Frontal cortex (tissue), 4 donors: ENCODE measurements at places on chromosomes 5 and 9.

- DNase-seq = no peak
Measured at GRCh38 chr5:104564530-104564929, 1001.9 kb upstream of the NUDT12 start.

GRCh38 chr9:124873664-124874063 is 11.7 kb downstream of the ARPC5L start:
- no peak for DNase-seq

GRCh38 chr9:107105784-107106183 is 177.3 kb upstream of the RAD23B start:
- no peak for DNase-seq

DNA sequence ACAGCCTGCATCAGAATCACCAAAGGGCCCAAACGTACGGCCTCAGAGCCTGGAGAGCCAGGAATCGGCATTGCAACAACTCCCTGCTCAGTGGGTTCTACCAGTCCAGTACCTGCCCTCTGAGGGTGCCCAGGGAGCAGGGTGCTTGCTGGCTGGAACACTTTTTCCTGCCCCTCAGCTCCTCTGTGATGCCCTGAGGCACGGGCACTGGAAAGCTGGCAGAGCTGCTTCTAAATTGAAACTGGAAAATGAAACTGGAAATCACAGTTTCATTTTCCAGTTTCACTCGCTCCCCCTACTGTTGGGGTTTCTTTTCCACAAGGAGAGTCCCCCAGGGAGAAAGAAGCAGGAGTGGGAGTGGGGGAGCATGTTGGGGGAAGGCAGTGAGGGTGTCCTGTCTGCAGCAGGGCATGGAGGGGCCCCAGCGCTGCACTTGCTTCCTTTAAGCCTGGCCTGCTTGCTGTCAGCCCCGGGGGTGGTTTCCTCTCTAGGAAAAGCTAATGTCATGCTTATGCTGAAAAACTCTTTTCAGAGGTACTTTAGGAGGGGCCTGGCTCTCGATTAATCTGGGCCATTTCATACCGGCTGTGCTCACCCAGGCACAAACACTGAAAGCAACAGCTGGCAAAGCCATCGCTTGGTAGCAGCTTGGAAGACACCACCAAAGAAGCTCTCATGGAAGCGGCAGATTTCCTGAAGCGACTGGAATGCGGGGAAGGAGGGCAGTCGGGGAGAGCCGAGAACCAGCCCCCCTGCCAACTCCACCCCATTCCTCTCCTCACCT is 26.2 kb downstream of the IRF1 start:
- no peak for DNase-seq

DNA sequence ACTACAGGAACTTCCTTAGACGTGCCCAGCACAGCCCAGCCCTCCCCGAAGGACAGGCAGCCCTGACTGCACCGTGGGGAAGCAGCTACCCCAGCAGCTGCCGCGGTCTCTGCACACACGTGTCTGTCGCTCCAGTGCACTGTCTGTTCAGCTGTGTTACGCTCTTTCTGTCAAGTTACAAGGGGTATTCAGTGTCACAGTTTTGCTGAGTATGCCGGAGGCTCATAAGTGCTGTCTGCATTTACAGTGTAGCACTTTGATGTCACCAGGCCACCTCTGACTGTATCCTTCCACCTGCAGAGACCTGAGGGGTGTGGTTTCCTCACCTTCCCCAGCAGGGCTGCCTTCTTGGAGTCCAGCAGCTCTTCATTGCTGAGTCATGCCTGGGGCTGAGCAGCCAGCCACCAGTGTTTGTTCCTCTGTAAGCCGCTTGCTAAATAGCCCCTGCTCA is 126.8 kb downstream of the EHMT1 start:
- no peak for DNase-seq

- no peak for DNase-seq
Measured at GRCh38 chr9:77211561-77211960, 34.2 kb downstream of the VPS13A start.

DNA sequence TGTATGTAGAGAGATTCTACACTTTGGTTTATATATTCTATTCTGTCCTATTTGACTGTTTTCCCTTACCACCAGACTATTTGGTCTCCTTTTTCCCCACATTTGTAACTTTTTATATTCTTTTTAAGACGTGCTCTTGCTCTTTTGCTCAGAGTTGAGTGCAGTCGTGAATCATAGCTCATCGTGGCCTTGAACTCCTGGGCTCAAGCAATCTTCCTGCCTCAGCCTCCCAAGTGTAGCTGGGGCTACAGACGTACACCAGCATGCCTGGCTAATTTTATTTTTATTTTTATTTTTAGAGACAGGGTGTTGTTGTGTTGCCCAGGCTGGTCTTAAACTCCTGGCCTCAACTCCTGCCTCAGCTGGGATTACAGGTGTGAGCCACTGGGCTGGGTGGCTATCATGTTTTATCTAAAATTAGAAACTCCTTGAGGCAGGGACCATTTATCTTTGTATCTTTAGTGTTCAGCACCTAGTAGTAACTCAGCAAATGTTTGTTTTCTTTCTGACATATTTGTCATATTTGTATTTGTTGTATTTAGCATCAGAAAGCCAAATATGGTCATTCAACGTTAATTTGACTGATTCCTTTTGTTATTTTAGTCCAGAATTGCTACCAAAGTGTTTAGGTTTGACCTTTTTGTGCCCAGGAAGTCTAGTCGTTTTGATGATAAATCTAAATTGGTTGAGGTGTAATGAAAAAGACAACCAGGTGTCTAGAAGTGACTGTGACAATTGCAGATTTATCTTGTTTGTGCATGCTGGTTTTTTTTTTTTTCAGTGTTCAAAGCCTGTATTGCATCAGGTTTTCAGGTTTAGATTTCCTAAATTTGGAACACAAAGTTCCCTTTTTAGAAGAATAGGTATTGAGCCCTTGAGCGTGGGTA is 44.3 kb downstream of the ERBIN start:
- no peak for DNase-seq

DNA sequence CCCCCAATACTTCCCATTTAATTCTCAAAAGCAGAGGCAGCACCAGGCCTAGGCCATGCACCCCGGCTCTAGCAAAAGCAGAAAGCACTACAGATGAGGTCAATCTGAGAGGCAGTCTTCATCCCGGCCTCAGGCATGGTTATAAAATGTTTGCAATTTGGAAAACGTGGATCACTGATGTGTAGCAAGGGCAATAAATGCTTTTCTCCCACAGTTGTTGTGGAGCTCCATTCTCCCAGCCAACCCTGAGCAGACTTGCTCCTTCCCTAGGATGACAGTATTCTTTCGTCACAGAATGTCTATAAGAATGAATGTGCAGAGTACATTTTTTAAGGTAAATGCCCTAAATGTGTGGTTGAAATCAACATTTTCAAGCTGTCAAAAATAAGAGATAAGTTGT is 157.3 kb upstream of the DAPK1 start:
- no peak for DNase-seq

- DNase-seq = no peak
Measured at GRCh38 chr9:91844190-91844589, 105.8 kb downstream of the ROR2 start.

- DNase-seq = no peak
Measured at GRCh38 chr9:88691811-88692210, 156.8 kb downstream of the NXNL2 start.

DNA sequence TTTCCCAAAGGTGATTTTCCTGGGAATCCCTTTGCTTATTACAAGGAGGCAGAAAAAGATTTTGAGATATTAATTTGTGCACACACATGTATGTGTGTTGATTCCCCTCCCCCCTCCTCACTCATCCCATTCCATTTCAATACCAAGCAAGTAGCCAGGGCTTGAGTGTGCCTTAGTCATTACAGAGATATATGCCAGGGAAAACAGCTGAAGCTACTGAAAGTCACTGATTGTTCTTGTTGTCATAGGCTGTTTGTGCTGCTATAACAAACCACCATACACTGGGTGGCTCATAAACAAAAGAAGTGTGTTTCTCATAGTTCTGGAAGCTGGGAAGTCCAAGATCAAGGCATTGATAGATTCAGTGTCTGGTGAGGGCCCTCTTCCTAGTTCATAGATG is 158.6 kb downstream of the BAAT start:
- DNase-seq = no peak

DNA sequence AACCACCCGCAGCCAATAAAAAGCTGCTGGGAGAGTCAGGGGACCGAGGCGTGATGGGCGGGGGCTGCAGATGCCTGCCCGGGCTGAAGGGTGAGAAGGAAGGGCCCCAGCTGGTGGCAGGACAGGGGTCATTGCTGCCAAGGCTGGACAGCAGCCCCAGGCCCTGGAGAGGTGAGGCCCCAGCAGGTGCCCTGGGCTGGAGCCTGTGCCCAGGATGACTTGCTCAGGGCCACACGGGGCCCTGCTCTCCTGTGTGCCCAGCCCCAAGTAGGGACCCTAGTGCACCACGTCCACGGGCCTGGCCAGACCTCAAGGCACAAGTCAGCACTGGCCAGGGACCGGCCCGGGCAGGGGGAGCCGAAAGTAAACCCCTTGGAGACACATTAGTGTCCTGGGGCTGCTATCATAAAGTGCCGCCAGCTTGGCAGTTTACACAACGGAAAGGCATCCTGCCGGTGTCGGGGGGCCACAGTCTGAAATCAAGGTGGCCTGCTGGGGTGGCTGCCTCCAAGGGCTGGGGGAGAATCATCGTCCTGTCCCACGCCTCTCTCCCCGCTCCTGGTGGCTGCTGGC is 22.0 kb downstream of the LHX3 start:
- DNase-seq = no peak

- no peak for DNase-seq
Measured at GRCh38 chr9:98332405-98332831, 77.0 kb upstream of the TBC1D2 start.

DNA sequence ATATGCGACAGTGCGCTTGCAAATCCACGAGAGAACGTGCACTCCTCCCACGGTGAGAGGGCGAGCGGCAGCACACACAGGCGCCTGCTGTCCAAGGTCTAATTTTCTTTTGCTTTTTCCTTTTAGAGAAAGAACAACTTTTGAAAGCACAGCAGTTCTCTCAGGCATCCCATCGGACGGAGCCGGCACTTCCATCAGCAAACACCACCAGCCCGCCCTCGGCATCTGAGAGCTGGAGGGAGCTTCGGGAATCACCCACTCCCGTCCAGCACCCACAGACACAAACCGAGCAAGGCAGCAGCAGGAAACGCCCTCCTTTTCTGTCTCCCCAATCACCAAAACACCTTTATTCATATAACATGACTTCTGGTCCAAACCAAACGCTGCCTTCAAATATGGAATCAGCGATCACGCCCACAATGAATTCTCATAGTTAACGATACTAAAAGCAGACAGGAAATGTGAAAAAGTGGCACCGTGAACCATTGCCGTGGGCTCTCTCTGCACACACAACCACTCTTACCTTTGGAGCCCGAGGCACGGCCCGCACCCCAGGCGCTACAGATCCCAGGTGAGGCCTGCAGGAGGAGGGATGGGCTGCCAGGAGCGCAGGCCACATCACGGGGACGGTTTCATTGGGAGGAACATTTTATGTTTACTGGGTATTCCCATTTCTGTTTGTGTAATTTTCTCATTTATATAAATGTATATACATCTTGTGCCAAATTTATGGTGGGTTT is 14.2 kb downstream of the LPCAT1 start:
- no peak for DNase-seq

GRCh38 chr5:125464847-125465432 is 718.5 kb upstream of the ZNF608 start:
- DNase-seq = no peak

DNA sequence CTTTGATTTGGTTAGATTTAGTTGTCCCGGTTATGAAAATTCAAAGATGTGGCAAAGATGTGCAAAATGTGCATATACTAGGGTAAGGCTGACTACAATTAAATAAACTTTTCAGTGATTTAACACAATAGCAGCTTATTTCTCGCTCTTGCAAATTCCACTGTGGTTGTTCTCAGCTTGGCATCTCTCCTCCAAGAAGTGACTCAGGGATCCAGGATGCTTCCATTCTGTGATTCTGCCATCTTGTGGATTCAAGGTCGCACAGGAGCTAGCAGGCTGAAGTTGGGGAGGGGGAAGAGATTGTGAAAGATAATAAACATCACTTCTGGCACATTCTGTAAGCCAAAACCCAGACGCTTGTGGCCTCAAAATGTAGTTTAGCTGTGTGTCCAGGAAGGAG is 60.1 kb upstream of the TGFBR1 start:
- no peak for DNase-seq

DNA sequence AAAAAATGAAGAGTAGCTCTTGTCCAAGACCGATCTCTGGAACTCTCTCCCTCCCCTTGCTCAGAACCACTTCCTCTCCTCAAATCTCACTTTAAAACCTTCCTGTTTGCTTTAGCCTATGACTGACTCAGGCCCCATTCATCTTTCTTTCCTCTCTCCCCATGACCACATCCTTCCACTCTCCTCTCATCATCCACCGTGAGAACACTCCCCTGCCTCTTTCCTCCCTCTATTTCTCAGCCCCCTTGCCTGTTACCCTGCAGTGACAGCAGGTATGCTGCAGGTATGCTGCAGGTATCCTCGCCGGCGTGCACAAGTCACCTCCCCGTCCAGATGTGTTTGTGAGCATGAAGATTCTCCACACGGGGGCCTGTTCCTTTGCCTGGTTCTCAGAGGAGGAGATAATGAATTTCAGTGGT is 505.3 kb downstream of the CCDC171 start:
- DNase-seq = no peak

DNA sequence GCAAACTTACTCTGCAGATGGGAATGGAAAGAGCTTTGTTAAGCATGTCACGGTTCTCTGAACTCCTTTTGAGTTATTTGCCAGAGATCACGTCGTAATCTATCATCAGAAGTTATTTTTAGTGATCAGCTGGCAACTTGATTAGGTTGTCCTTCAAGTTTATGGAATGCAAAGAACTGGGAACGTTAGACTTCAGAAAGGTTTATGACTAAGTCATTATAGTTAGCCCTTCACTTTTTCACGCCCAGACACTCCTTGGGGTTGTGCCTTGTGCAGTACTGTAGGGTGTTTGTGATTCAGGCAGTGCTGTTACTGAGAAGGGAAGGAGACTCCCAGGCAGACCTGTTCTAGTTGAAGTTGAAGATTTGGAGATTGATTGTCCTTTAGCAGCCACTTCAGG is 26.8 kb upstream of the PHF2 start:
- no peak for DNase-seq

- no peak for DNase-seq
Measured at GRCh38 chr5:142322747-142323479, 1.9 kb downstream of the SPRY4 start.

- DNase-seq = no peak
Measured at GRCh38 chr9:97873425-97873824, 20.4 kb downstream of the FOXE1 start.

GRCh38 chr5:54754878-54755277 is 230.5 kb downstream of the ESM1 start:
- no peak for DNase-seq

DNA sequence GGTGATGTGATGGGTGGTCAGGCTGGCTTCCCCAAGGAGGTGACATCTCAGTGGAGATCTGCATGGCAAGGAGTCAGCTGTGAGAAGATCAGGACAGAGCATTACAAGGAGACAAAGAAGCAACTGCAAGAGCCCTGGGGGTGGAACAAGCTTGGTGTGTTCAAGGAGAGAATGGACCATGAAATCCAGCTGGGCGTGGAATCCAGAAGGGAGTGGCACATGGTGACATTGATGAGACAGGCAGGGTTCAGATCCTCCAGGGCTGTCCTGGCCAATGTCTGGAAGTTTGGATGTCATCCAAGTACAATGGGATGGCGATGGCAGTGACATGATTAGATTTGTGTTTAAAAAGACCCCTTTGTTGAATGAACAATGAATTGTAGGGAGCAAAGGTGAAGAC is 175.6 kb downstream of the MACROH2A1 start:
- DNase-seq = no peak

GRCh38 chr9:99235069-99235468 is 13.0 kb downstream of the SEC61B start:
- DNase-seq = no peak

- no peak for DNase-seq
Measured at GRCh38 chr9:34869390-34869789, 88.7 kb upstream of the PHF24 start.
